Muscle of leg (tissue), 16 donors: ENCODE measurements at places on chromosomes 12 and 14. TPM values are rescaled to one million over a fixed set of nuclear protein-coding genes. Genes with fewer than 3 reads are reported as not detected.

The ANO2 gene
- polyA plus RNA-seq: 2.5 TPM

The ATP5MC2 gene
- polyA plus RNA-seq: 893 TPM

The TPPP2 gene
- polyA plus RNA-seq: 0.28 TPM

The INSM2 gene
- not detected for polyA plus RNA-seq

The LACRT gene
- polyA plus RNA-seq: not detected

DNA sequence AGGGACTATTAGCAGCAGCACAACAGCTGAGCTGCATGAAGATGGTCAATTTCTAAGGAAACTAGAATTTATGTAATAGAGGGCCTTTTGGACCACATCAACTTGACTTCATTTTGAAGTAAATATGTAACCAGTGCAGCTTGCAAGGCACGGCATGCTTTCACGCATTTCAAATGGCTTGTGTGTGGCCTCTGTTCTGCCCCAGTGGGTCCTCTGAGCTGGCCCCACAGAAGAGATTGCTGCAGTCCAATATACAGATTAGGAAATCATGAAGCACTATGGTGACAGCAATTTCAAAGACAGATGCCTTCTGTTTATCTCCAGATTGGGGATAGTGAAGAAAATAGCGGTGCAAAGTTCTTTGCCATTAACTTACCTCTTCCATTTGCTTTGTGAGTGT lies 101.4 kb downstream of the PDZRN4 start:
- DNase-seq: no peak

- DNase-seq: no peak
These were observed 240.6 kb downstream of the EGLN3 start for GRCh38 chr14:33710273-33710672.

DNA sequence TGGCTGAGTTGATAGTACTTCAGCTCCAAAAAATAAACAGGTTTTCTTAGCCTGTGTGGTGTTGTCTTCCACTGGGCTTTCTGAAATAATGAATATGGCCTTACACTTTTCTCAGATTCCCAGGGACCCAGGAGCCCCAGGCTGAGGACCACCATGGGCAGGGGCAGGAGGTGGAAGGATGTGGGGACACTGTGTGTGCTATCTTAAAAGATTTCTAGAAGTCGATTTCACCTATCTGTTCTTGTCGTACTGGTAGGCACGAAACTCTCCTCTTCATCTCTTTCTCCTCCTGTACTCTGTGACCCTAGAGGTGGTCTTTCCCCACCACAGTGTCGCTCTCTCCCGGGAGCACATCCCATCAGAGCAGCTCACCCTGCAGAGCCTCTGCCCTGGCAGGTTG lies 107.7 kb upstream of the FKBP4 start:
- DNase-seq: no peak

DNA sequence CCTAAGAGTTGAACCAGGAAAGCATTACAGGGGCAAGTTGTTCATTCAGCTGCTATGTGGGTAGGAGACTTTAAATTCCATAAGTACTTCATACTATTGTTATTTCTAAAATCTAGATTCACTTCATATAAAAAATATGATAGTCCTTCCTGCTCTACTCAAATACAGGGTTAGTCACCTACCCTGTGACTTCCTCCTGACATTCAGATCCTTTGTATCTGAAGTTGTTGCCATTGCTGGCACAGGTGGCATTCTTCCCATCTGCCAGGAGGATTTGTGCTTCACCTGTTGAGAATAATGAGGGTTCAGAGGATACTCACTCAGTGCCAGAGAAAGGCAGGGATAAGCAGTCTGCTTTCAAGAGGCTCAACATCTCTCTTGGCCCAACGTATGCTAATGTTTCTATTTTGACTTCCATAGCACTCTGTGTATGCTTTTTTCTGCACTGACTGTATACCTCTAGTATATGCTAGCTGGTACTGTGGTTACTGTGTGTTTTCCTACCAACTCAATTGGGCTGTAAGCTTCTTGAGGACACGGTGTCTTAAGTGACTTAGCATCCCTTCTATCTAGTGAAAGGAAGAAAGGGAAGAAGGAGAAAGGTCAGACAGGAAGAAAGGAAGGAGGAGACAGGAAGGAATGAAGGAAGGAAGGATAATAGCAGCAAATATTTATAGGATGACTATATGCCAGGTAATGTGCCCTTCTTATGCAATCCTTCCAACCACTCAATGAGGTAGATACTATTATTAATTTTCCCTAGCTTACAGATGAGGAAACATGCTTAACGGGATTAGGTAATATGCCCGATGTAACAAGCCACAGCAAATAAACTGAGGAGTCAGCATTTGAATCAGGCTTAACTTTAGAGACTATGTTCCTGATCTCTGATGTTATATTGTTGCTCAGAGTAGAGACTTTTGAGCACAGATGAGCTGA lies 38.5 kb upstream of the FGF6 start:
- no peak for DNase-seq

- DNase-seq: no peak
These were observed 3.9 kb downstream of the MPHOSPH9 start for GRCh38 chr12:123229051-123229450.
